ENCODE measurements at places on chromosomes 6 and 20.
A peak's percentile ranks its signal among the peaks of the same experiment; 100 is the strongest.

- DNase-seq, result no peak
These were observed 10.9 kb downstream of the VAPB start for GRCh38 chr20:58399926-58400325.

DNA sequence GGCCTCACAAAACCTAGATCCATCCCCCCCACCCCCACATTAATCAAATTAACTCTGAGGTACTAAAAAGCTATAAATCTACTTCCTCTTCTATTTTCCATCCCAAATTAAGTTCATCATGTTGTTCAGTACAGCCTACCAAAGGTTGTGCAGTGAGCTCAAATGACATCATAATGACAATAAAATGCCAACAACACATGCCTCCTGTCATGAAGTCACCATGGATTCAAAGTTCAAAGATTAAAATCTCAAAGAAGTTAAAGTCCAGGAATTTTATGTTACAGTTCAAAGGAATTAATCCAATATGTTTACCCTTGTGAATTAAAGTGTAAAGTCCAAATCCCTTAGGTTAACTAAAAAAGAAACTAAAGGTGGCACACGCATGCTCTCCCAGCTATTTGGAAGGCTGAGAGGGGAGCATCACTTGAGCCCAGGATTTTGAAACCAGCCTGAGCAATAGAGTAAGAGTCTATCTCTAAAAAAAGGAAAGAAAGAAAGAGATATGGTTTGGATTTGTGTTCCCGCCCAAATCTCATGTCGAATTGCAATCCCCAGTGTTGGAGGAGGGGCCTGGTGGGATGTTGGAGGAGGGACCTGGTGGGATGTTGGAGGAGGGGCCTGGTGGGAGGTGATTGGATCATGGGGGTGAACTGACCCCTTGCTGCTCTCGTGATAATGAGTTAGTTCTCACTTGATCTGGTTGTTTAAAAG lies 25.7 kb upstream of the SIRT5 start:
- no peak for DNase-seq

GRCh38 chr6:129750360-129750759 lies 40.4 kb upstream of the ARHGAP18 start:
- peak; percentile 72 for DNase-seq

- no peak for DNase-seq
These were observed 57.1 kb downstream of the CRYBG1 start for GRCh38 chr6:106417572-106418147.

- DNase-seq, result no peak
These were observed 2.1 kb downstream of the CALHM6 start for GRCh38 chr6:116463301-116463700.

GRCh38 chr6:108762394-108762793 lies 85.8 kb upstream of the ARMC2 start:
- no peak for DNase-seq

DNA sequence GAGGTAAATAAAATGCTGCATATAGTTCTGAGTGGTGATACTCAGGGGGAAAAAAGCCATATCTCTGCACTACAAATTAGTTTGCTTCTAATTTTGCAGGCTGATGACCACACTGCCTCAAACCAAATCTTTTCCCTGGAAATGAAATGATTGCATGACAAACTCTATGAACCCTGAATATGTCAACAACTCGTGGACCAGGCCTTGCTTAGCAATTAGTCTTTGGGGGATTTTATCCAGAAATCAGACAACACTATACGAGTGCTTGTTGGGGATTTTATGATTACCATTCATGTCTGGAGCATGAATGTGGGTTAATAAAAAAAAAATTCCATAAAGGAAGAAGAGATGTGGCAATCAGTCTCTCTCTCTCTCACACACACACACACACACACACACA lies 42.0 kb downstream of the SOBP start:
- no peak for DNase-seq

GRCh38 chr20:1766731-1767130 lies 109.2 kb upstream of the SIRPG start:
- DNase-seq, result no peak

DNA sequence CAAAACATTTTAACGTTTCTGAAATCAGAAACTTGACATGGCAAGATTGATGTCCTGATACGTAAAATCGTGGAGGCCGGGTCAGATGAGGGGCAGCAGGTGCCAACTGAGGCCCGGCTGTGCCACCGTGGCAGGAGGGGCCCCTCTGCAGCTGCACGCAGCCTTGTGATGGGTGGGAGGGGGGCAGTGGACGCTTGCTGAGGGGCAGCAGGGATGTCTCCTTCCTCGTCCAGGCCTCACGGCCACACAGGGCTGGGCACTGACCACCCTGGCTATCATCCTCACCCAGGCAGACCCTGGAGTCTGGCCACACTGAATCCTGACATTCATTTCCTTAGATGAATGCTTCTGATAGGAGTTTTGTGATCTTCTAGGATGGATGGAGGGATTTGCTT lies 114.7 kb downstream of the ERMARD start:
- no peak for DNase-seq

- no peak for DNase-seq
These were observed 985.1 kb downstream of the HACE1 start for GRCh38 chr6:103874575-103874974.

DNA sequence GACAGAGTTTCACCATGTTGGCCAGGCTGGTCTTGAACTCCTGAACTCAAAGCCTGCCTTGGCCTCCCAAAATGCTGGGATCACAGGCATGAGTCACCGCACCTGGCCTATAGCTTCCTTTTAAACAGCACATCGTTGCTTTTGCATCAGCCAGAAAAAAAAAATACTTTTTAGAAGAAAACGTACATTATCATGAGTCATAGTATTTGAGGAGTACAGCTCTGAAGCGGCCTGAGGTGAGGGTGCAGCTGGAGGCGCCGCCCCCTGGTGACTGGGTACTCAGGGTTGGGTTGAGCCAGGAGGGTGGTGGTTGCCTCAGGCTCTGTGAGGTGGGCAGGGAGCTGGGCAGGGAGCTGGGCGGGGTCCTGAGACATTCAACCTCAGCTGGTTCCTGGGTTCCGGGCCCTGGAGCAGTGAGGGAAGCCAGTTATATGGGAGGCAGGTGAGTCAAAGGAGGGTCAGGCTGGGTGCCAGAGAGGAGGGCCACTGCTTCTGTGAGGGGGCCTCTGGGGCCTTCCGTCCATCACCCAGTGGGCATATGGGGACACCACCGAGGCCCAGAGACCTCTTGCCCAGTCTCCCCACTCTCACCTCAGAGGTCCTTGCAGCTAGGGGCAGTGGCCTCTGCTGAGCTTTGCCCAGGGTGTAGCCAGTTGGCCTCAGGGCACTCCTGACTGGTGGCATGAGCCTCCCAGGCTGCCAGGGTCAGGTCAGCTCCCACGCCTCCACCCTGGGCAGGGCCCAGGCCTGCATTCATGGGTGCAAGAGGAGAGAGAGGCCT lies 11.7 kb upstream of the ID1 start:
- DNase-seq, result peak; percentile 79

DNA sequence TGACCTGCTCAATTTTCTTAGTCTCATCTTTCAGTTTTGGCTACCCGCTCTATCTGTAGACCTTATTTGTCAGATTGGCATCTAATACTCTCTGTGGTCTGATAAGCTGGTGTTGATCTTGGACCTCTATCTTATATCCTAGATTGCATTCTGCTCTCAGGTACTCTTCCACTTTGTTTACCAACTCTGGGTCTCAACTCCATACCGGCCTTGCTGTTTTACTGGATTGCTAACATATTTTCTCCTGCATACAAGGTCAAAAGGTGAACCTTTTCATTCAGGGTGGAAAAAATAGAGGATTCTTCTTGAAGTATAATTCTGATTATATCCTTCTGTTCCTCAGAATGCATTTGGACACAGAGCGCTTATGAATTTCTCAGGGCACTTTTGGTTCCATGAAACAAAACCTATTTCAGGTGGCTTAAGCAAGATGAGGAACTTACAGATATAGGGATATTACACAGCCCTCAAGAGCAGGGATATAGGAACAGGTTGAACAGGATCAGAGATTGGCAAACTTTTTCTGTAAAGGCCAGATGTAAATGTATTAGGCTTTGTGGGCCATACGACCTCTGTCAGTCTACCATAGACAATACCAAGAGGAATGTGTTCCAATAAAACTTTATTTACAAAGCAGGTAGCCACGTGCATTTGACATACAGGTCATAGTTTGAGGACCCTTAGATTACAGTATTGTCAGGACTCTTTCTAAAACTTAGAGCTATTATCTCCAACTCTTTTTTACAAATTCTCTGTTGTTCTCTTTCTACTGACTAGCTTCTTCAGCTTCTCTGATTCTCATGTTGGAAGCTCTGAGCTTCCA lies 2.5 kb upstream of the SH3BGRL2 start:
- DNase-seq, result no peak

DNA sequence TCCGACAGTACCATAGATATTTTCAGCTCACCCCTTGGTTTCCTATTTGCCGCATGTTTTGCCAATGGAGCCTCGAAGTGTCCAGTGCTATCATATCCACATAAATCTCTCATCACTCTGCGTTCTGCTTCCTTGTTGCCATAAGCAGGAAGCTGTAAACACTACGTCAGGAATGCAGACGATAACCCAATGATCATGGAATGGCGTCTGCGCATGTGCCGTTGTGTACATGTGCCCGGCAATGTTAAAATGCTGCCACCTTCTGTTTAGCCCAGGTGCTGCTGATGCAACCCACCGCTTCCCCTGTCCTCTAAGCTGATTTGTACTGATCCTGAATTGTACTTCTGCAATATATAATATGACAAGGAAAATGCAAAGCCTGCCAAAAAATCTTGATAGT lies 607.5 kb downstream of the HDGFL1 start:
- DNase-seq, result no peak

DNA sequence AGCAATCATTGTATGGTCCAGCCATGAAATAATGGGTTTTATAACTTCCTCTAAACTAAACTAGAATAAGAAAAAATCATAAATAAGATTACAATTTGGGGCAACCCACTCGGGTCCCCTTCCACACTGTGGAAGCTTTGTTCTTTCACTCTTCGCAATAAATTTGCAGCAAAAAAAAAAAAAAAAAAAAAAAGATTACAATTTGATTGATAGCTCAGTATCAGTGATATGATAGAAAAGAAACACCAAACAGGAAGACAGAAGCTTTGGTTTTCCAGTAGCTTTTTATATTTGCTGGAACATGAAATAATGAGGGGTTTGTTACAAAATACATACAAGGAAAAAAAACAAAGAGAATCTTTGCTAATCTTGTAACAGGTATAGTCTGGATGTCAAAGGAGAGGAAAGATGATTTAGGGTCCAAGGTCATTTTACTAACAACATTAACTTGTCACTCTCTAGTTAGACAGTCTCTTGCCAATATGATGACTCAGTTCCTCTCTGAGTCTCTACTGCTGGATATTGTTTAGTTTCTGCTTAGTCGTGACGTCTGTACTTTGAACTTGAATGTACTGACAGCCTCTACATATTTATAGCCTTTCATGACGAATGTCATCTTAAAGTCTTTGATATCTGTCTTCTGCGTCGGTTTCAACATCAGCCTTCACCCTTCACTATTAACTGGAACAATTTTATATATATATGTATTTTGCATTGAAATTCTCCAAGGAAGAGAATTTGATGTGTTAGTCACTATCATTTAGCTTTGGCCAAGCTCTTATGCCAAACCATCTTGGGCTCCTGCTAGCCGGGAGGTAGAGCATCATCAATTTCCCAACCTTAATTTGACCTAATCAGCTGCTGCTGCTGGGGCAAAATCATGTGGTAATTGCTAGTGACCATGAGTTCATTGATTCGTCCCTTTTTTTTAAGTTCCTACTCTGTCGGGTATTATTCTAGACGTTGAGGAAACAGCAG lies 213.1 kb upstream of the STXBP5 start:
- peak; percentile 22 for DNase-seq

DNA sequence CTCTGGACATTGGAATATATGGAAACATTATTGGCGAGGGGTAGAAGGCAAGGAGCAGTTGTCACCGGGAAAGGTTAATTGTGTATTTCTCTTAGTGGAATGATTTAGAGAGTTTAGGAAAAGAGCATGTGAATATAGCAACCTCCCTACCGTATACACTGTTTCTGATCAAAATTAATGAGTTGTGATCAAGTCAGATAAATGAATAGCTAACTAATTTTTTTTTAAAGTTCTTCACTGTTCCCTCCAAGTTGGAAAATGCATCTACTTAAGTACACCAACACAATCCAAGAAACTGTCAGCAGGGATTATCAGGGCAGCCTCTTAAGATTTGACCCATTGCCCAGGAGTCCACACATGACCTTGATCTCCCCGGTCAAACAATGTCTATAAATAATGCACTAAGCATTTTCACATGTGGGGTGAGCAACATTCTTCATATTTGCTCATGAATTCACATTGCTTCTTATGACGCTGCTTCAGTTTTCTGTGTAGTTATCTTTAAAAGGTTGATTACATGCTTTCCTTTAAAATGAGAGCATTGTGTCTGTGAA lies 680.8 kb upstream of the NRSN1 start:
- DNase-seq, result no peak

DNA sequence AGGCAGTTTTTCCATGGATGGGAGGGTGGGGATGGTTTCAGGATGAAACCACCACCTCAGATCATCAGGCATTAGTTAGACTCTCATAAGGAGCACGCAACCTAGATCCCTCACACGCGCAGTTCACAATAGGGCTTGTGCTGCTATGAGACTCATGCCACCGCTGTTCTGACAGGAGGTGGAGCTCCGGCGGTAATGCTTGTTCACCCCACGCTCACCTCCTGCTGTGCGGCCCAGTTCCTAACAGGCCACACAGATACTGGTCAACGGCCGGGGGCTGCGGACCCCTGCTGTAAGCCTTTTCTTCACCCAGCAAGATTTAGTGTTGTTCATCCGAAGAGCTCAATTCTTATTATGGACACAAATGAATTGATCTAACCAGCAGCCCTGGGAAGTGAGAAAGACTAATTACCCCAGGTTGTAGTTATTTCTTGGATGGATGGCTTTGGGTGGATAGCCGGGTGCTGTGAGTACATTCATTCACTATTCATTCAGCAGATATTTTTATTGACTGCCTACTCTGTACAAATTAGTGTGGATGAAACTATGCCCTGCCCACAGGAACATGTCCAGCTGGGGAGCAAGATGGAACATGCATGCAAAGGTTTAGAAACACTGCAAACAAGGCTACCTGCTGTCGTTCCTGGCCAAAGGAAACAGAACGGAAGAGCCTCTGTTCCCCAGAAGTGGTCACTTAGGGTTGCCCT lies 57.2 kb downstream of the RIOK1 start:
- no peak for DNase-seq

- DNase-seq, result no peak
These were observed 343.1 kb upstream of the RUNX2 start for GRCh38 chr6:44985006-44985405.

GRCh38 chr20:17832236-17832915 lies 132.6 kb downstream of the BANF2 start:
- DNase-seq, result no peak

- DNase-seq, result no peak
These were observed 59.1 kb downstream of the FHL5 start for GRCh38 chr6:96621983-96622382.

All from common myeloid progenitor, CD34-positive (primary cell).